ENCODE measurements at places on chromosomes 7 and 10. TPM values are rescaled to one million over a fixed set of nuclear protein-coding genes. Genes with fewer than 3 reads are reported as not detected.

The ADAM22 gene
- polyA plus RNA-seq = 13.6 TPM

The OPN4 gene
- polyA plus RNA-seq = not detected

DNA sequence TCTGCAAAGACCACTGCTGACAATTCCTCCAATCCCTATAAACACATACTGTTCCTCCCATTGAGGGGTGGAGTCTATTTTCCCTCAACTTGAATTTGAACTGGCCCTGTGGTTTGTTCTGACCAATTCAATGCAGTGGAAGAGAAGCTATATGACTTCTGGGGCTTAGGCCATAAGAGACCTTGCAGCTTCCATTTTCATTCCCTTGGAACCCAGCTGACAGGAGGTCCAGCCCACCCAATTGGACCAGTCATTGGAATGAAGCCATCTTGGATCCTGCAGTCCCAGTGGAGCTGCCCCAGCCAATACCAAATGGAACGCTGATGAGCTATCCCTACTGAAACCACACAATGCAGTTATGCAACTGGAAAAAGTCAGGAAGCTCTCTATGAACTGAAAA is 8.9 kb upstream of the TMED4 start:
- DNase-seq = no peak

DNA sequence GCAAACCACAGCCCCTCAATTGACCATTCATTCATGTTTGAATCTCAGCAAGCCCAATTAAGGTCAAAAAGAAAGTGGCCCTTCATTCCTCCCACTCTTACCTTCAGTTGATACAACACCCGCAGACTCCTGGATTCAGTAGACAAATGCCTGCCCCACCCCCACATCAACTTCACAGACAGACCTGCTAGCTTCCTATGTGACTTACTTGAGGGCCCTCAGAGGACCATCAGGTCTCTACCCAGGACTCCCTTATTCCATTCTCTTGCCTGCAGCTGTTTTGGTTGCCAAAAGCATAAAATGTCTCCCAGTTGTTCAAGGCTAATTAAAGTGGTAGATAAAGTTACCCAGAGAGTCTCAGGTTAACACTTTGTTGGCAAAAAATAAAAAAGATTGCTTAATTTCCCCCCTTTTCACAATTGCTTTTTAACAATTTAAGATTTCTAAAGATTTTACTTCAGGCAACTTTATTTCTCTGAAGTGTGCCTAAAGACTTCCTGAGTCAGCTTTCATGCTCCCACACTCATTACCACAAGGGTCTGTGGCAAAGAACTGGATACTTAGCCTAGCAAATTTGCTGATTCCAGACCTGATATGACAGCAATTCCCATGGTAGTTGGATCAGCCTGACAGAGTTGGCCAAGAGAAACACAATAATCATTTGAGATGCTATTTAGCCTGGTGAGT is 3.3 kb upstream of the MTERF1 start:
- no peak for DNase-seq

DNA sequence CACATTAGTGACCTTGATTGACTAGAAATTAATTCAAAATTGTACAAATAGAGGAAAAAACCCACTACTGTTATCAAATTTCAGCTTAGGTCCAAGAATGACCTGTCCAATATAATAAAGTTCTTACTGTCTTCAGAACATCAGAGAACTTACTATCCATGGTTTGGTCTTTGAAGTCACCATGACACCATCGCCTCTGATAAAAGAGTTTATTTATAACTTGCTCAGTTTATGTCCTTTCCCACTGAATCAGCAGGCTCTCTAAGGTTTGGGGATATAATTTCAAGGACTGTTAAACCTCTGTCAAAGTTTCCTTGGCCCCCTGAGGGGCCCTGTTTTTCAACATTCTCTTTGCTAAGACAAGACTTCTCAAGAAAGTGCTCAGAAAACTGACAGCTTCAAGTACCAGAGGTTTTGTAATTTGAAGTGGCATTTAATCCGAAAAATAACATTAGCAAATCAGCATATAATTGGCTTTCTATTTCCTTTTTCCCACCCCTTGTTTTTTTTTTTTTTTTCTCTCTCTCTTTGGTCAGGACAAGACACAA is 191.7 kb upstream of the FERD3L start:
- no peak for DNase-seq

DNA sequence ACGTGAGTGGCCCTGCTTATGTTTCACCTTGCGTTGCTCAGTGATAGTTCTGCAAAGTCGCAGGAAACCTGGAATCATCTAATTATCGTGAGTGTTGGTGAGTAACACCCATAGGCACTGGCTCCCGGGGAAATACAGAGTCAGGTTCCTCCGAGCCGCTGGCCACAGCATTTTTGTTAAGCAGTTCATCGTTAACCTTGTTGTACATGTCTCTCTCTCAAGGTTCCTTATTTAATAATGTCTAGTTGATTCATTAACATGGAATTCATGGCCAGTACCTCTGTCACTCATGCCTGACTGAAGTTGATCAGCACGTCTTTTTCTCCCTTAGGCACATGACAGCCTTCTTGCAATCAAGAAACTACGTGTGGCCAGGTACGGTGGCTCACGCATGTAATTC is 3.1 kb upstream of the ZFAND2A start:
- no peak for DNase-seq

DNA sequence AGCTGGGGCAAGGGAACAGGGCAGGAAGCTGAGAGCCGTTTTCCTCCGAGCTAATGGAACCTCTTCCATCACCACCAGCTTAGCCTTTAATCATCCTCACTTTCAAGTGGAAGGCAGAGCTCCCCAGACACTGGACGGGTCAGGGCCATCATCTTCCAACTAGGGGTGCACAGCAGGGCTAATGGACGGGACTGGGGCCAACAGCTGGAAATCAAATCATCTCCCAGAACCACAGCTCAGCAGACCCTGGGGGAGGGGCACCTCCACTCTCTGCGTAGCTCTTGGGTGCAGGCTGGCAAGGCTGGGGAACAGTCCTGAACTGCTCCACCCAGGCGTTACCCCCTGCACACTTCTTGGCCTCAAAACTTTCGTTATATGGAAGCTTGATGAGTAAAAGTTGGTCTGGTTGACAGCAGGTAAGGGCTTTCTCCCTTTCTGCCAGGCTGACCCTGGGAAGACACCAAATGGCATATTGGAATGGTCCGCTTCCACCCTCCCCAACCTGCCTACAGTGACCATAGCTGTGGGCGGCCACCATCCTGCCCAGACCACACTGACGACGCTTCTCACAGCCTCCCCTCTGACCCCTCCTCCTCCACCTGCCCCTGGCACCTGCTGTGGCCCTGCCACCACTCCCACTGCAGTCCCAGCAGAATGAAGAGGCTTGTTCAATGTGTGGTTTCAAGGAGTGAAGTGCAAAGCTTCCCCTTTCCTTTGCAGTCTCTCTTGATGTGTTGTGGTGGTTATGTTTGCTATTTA is 51.7 kb upstream of the RET start:
- DNase-seq = no peak

The IDI2 gene
- not detected for polyA plus RNA-seq

The RP9 gene
- polyA plus RNA-seq = 37.1 TPM

GRCh38 chr7:155793720-155794119 is 18.5 kb downstream of the SHH start:
- no peak for DNase-seq

- no peak for DNase-seq
These were observed 23.9 kb downstream of the KRIT1 start for GRCh38 chr7:92221766-92222165.

The CYCS gene
- 184 TPM for polyA plus RNA-seq

GRCh38 chr7:8783229-8783628 is 349.8 kb downstream of the NXPH1 start:
- DNase-seq = no peak

- DNase-seq = no peak
These were observed 503.8 kb downstream of the GRID1 start for GRCh38 chr10:85862771-85863170.

- no peak for DNase-seq
These were observed 37.5 kb upstream of the DPYSL4 start for GRCh38 chr10:132149271-132149670.

The PAPOLB gene
- polyA plus RNA-seq = 0.10 TPM

The SPDYE6 gene
- polyA plus RNA-seq = 0.65 TPM

DNA sequence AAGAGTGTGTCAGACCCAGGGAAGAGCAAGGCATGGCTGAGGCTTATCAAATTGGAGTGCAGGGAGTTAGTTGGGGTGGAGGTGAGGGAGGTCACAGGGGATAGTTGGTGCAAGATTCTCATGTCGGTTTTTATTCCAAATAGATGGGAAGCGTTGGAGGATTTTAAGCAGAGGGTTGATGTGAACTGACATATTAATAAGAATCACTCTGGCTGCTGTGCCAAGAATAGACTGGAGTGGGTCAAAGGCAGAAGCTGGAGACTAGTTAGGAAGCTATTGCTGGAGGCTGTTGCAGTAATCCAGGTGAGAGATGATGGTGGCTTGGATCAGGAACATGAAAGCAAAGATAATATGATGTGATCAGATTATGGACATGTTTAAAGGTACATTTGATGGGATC is 36.5 kb downstream of the LRRC18 start:
- DNase-seq = no peak

DNA sequence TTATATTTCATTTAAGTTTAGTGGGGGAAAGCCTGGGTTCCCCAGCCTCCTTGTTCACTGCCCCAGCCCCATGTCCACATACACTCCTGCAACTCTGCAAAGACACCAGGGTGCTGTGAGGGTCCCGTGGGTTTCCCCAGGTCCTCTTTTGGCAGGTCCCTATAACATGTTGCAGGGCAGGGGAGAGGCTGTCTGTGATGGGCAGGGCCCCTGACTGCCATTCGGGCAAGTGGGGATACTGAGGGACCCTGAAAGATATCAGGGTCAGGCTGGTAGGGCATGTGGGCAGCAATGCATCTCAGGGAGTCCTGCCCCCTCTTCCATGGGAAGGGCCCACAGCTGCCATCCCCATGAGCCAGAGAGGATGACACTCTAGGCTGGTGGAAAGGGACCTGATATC is 28.4 kb downstream of the RASGEF1A start:
- no peak for DNase-seq

Data from left renal cortex interstitium (tissue), 4 donors.